ENCODE measurements at places on chromosomes 2 and 18. TPM values are rescaled to one million over a fixed set of nuclear protein-coding genes. Genes with fewer than 3 reads are reported as not detected.

DNA sequence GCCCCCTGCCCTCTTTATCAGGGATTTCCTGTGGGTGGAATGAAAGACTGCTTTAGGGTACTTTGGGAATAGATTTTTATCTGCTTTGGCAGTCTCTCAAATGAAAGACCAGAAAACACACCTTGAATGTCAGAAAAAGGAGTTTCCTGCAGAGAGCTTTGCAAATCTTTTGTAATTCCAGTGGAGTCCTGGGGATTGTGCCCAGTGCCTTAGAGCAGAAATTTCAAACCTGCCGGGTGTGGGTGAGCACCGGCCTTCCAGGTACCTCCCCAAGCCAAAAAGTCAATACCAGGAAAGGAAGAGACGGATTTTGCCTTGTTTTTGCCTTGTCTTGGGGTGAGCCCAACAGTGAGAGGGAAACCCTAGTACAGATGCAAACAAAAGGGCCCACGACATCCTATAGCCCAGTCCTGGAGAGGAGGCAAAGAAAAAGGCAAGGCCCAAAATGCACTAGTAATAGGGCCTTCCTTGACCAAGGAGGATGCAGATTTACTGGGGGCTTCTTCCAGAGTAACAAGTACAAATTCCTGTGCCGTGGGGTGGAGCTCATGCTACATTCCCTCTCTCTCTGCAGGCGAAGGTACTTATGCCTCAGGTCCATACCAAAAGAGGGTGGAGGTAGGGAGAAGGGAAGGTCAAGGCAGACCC is 36.4 kb downstream of the FOXI3 start:
- no peak for DNase-seq

Gene SCN3A
- 0.35 TPM for total RNA-seq

Gene STARD6
- total RNA-seq: not detected

DNA sequence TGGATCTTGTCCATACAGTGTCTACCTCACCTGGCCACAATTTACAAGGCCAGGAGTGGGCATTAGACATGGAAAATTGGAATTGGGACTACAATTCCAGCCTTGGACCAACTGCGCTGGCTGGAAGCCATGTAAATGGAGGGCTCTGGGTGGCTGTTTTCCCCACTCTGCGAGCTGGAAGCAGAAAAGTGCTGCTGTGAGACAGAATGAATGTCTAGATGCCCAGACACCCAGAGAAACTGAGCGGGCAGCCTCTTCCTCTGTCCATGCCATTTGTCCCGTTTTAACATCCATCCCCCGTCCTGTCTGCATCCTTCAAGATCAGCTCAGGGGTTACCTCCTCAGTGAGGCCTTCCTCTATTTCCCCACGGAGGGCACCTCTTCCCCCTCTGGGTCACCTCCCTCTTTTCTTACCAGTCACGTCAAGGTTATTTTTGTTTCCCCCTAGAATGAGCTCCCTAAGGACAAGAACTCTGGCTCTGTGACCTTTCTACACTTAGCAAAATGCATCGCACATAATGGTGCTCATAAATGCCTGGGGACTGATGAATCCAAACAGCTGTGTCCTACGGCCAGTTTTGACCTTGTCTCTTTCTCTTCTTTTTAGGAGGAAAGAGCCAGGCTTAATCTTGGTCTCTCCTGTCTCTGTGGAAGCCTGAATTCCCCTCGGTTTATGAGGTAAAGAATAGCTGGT is 41.2 kb downstream of the MCFD2 start:
- no peak for DNase-seq

Gene CROCC2
- not detected for total RNA-seq

GRCh38 chr18:76260941-76261472 is 234.0 kb downstream of the ZNF516 start:
- DNase-seq: no peak

DNA sequence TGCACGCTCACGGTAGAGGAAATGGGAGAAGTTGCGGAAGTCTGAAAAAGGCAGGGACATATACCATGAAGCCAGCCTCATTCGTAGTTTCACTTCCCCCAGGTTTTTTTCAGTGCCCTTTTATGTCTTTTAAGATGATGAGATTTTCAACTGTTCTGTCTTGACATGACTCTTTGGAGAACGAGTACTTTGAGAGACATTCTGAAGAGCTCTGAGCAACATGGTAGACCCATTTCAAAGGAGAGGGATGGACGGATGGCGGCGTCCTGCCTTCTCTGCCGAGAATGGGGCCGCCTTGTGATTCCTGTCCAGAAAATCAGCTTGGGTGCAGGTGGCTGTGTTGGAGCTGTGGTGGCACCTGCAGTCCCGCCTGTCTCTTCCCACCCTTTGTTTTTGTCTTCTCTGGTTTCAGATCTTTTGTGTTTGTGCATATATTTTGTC is 41.7 kb downstream of the SH3BP4 start:
- no peak for DNase-seq

GRCh38 chr2:16644221-16644925 is 21.3 kb downstream of the CYRIA start:
- DNase-seq: no peak

GRCh38 chr2:56688661-56689060 is 504.9 kb downstream of the CCDC85A start:
- DNase-seq: no peak

Gene DAW1
- total RNA-seq: 0.58 TPM

Gene PARD6G
- 5.4 TPM for total RNA-seq

Measured in glomerular endothelial cell (primary cell).